ENCODE measurements at places on chromosomes 12 and 14.

DNA sequence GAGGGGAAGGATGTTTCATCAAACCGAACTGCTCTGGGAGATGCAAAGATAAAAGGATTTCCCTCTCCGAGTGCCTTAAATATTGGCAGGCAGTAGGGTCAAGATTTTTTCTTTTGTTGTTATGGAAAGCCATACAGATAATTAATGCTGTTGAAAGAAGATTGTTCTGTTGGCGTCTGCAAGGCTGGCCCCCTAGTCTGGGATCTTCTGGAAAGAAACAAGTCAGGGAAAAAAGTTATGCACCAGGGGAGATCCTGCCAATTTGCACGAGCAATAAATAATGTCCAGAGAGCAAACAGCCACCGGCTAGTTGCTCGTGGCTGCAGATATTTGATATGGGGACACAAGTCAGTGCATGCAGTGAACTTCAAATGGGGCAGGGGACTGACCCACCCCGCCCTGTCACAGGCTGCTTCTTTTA lies 202.1 kb upstream of the MYL2 start:
- DNase-seq: no peak

DNA sequence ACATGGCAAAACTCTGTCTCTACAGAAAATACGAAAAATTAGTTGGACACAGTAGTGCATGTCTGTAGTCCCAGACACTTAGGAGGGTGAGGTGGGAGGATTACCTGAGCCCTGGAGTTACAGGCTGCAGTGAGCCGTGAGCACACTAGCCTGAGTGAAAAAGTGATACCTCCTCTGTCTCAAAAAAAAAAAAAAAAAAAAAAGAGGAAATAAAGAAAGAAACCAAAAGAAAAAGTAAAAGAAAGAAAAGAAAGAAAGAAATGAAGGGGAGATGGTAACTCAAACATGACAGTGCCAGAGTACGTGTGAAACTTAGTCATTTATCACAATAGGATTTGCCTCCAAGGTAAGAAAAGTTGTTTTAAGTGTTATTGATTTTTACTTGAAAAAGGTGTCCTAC lies 407.0 kb upstream of the MGAT4C start:
- DNase-seq: no peak

DNA sequence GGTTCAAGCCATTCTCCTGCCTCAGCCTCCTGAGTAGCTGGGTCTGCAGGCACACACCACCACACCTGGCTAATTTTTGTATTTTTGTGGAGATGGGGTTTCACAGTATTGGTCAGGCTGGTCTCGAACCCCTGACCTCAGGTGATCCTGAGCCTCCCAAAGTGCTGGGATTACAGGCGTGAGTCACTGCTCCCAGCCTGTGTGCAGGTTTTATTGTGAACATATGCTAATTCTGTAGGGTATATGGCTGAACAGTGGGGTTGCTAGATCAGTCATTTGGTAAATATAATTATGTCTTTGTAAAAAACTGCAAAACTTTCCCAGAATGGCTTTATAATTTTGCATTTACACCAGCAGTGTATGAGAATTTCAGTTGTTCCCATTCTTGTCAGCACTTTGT lies 85.9 kb downstream of the RCOR1 start:
- DNase-seq: no peak

DNA sequence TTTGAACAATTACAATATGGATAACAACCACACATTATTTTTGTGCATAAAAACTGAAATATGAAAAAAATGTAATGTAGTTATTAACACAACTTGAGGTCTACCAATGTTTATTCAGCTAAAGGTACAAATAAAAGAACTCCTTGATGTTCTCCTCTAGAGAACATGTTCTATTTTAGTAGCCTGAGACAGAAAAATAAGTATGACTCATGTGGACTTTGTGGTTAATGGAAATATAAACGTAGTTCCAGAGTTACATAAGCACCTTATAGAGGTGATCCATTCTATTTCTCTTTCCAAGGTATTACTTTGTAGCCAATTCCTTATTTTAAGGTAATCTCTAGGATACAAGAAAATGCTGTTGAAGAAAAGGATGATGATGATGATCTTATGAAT lies 25.7 kb downstream of the ALKBH1 start:
- peak; percentile 28 for DNase-seq

GRCh38 chr12:59578254-59578653 lies 17.6 kb upstream of the SLC16A7 start:
- DNase-seq: no peak

GRCh38 chr12:119989361-119989730 lies 310 bp downstream of the BICDL1 start:
- no peak for DNase-seq

DNA sequence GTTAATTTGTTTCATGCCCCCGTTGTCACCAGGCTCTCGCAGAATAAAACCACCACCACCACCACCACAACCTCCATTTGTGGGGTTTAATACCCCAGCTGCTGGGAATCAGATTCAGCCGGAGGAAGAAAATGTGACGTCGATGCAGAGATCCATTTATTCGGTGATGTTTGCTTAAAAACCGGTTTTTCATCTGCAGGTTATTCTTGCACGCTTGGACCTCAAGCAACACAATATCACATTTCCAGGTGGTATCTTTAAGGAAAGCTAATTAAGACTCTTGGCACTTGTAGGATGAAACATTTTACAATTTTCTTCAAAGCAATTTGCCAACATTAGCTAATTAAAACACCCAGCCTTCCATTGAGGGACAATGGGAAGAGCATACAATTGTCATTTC lies 39.8 kb downstream of the SPRING1 start:
- DNase-seq: no peak

DNA sequence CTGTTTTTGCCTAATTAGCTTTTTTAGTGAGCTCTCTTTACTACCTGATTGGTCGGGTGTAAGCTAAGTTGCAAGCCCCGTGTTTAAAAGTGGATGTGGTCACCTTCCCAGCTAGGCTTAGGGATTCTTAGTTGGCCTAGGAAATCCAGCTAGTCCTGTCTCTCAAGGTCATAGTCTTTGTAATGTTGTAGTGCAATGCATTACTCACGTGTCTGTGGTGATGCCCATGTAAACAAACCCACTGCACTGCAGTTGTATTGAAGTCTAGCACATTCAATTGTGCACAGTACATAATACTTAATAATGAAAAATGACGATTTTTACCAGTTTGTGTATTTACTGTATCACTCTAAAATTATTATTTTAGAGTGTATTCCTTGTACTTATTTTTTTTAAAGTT lies 335.5 kb downstream of the NUAK1 start:
- DNase-seq: no peak

- no peak for DNase-seq
Measured at GRCh38 chr14:78016532-78016931, 153.6 kb upstream of the NRXN3 start.

GRCh38 chr12:102468261-102468915 lies 12.0 kb downstream of the IGF1 start:
- no peak for DNase-seq

- DNase-seq: no peak
Measured at GRCh38 chr12:50200552-50201273, 33.5 kb upstream of the CERS5 start.

DNA sequence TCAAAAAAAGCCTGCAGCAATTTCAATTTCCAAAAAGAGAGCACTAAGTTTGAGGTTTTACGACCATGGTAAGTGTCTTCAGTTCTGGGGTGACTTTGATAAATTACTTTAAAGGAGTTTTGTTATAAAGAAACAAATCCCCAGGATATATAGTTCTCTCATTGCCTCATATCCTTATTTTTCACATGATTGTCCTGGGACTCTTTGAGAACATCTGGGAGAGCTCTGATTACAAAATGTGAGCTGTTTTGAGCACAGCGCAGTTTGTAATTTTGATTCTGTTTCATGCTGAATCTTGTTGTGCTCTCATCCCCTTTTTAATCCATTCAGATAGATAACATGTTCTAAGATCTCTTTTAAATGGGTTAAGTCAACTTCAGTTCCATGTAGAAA lies 67.7 kb upstream of the DCN start:
- no peak for DNase-seq

- no peak for DNase-seq
Measured at GRCh38 chr14:100472094-100472455, 115.1 kb downstream of the BEGAIN start.

GRCh38 chr12:5102806-5103205 lies 59.1 kb downstream of the KCNA5 start:
- DNase-seq: no peak

DNA sequence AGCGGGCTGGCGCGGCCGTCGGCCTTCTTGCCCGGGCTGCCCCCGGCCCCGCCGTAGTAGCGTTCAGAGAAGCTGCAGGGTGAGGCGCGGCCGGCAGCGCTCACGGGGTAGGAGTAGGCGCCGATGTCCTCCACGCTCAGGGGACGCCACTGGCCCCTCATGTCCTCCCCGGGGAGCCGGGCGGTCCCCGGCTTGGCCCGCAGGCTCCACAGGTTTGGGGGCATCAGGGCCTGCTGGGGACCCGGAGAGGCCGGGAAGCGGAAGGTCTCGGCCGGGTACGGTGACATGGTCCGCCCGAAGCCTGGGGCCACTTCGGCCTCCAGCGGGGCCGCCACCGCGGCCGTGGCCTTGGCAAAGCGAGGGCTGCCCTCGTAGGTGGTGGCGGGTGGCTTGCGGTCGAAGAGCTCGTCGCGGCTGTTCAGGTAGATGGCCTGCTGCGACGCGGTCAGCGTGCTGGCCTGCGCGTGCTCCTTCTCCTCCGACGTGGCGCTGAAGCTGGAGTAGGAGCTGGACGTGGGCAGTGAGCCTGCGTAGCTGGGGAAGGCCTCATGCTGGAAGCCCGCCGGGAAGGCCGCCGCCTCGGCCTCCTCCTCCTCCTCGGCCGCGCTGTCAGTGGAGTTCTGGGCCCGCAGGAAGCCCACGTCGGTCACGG lies 48.7 kb downstream of the BEGAIN start:
- DNase-seq: no peak

DNA sequence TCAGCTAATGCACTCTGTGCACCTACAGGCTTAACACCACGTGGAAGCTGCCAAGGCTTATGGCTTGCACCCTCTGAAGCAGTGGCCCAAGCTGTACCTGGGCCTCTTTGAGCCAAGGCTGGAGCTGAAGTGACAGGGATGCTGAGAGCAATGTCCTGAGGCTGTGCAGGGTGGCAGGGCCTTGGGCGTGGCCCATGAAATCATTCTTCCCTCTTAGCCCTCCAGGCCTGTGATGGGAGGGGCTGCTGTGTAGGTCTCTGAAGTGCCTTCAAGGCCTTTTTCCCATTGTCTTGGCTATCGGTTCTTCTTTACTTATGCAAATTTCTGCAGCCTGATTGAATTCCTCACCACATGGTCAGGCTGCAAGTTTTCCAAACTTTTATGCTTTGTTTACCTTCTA lies 47.4 kb upstream of the TMTC1 start:
- DNase-seq: peak; percentile 23

GRCh38 chr12:115598871-115599811 lies 678.4 kb downstream of the MED13L start:
- no peak for DNase-seq

DNA sequence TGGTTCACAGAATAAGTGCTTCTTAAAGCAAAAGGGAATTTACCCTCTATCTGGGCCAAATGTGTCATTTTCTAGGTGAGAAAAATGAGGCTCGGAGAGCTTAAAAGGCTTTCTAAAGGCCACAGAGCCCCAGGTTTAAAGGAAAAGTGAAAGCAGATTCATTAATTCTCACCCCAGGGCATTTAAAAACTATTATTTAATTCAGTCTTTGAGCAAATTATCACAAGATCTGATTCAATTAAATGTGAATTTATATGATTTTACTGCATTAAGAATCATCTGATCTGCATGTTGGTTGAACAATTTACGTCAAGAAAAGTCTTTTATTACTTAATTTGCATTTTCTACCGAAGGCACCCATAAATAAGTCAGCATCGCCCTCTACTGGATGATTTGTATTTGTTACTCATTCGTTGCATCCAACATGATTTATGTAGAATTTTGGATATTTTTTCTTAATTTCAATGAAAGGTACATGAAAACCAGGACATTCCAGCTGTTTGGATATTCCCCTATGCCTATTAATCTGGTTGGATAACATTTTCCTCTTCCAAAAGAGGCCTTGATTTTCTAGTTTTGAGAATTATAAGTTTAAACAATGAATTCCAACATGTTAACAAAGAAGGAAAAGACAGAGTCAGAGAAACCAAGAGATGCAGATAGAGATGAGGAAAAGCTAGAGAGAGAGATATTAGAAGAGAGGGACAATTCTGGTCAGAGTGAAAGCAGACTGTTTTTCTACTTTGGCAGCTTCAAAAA lies 19.1 kb upstream of the DHRS7 start:
- peak; percentile 77 for DNase-seq

- DNase-seq: no peak
Measured at GRCh38 chr12:22935501-22935900, 310.5 kb downstream of the ETNK1 start.

- no peak for DNase-seq
Measured at GRCh38 chr12:69508621-69509020, 38.4 kb downstream of the FRS2 start.

DNA sequence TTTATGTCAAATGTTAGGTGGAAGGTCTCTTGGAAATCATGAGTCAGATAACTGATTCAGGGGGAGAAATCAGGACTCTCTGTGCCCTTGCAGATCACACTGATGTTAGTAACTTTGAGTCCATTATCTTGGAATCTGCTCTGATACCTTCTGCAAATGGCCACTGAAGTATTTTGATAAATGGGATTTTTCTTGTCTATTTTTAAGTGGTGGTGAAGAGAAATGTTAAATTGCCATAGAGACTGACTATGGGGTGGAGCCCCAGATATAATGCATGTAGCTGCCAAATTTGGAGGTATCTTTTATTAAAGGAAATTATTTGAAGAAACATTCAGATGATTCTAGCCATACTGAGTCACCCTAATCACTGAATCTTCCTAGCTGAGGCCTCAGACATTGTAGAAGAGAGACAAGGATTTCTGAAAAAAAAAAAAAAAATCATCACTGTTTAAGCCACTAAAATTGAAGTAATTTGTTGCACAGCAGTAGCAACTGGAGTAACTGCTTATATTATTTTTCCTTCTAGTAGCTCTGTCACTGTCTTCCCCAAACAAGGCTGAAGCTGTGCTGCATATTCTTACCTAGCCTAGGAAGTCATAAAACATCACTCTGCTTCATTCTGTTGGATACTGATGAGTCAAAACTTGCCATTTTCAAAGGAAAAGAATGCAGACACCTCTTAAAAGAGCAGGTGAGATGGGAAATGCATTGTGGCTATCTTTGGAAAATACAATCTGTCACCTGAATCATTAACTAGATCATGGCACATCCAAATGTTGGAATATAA lies 36.0 kb upstream of the CLEC14A start:
- no peak for DNase-seq

DNA sequence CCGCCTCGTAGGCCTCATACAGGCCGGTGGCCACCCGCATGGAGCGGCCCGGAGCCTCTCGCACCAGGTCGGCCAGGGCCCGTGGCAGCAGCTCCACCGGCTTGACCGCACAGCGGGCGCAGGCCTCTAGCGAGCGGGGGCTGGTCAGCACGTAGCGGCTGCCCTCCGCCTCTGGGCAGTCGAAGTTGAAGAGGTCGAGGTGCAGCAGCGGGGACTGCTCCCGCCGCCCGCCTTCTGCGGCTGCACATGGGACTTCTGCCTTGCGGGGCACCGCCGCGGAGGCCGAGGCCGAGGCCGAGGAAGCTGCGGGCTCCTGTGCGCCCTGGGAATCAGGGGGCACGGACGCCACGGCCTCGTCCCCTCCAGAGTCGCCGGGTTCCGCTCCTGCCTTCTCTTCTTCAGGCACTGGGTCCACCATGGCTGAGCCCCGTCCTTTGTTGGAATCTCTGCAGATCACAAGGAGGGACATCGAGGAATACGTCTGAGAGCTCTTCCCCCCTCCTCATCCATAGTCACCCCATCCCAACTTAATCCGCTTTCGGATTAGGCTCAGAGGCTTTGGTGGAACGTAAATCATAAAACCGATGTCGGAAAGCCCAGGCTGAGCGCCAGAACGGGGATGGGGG lies 1.4 kb downstream of the CCDC177 start:
- DNase-seq: no peak

GRCh38 chr14:77681196-77682157 lies 26.3 kb downstream of the ALKBH1 start:
- peak; percentile 57 for DNase-seq

GRCh38 chr12:96466939-96467751 lies 22.2 kb upstream of the CFAP54 start:
- no peak for DNase-seq

Data from LoVo (cell line).